Left cardiac atrium (tissue), 4 donors: ENCODE measurements at places on chromosomes 12 and 14. TPM values are rescaled to one million over a fixed set of nuclear protein-coding genes. Genes with fewer than 3 reads are reported as not detected.

The SLIRP gene
- total RNA-seq, result 164 TPM

The CLEC2A gene
- total RNA-seq, result not detected

The RPS6KL1 gene
- 15.4 TPM for total RNA-seq

The FAM186B gene
- 0.31 TPM for total RNA-seq

The TSPAN11 gene
- 2.5 TPM for total RNA-seq

The PTGER2 gene
- total RNA-seq, result 2.3 TPM

The MRPL52 gene
- 95.7 TPM for total RNA-seq

The GLT8D2 gene
- total RNA-seq, result 7.5 TPM

The NPAS3 gene
- 2.4 TPM for total RNA-seq

The PPFIA2 gene
- 0.35 TPM for total RNA-seq

The VPS37B gene
- 22.7 TPM for total RNA-seq

The GUCY2C gene
- total RNA-seq, result not detected

The WNT1 gene
- total RNA-seq, result not detected

The TMEM229B gene
- total RNA-seq, result 6.5 TPM

The OR6C70 gene
- not detected for total RNA-seq

The DEPDC4 gene
- total RNA-seq, result 0.53 TPM

The ANO4 gene
- 0.29 TPM for total RNA-seq

The PNN gene
- 31.2 TPM for total RNA-seq

The GPR137C gene
- total RNA-seq, result 0.74 TPM

The CCDC177 gene
- not detected for total RNA-seq

The PMCH gene
- total RNA-seq, result not detected

The IGFBP6 gene
- total RNA-seq, result 134 TPM

The AGAP2 gene
- 3.2 TPM for total RNA-seq

The LMO3 gene
- 7.6 TPM for total RNA-seq

The WNT5B gene
- 5.0 TPM for total RNA-seq

The CD27 gene
- 0.26 TPM for total RNA-seq

The JKAMP gene
- total RNA-seq, result 31.7 TPM

The KRT74 gene
- total RNA-seq, result not detected

The KLRB1 gene
- 1.3 TPM for total RNA-seq

The CLEC1A gene
- 3.9 TPM for total RNA-seq

The EPYC gene
- total RNA-seq, result not detected

The RNASE12 gene
- not detected for total RNA-seq

The RIC8B gene
- total RNA-seq, result 21.5 TPM

The NGB gene
- total RNA-seq, result not detected

The CCDC196 gene
- total RNA-seq, result not detected

The SLC10A1 gene
- total RNA-seq, result not detected

The ART4 gene
- 5.4 TPM for total RNA-seq

The FAR2 gene
- 6.2 TPM for total RNA-seq

The PLA2G1B gene
- total RNA-seq, result not detected

The RCOR1 gene
- total RNA-seq, result 11.3 TPM

The BEST3 gene
- not detected for total RNA-seq

The KCNC2 gene
- not detected for total RNA-seq

The RBP5 gene
- 2.1 TPM for total RNA-seq

The C14orf39 gene
- total RNA-seq, result not detected

The KRT7 gene
- total RNA-seq, result 1.0 TPM

The DBX2 gene
- total RNA-seq, result 0.13 TPM

The POTEM gene
- total RNA-seq, result not detected

The MYF5 gene
- total RNA-seq, result not detected

The MEG3 gene
- 26.3 TPM for total RNA-seq

The GLS2 gene
- total RNA-seq, result 0.35 TPM

The CLEC2D gene
- 12.7 TPM for total RNA-seq

The SLC35F4 gene
- total RNA-seq, result not detected

The PLXNC1 gene
- 3.2 TPM for total RNA-seq

The SIX6 gene
- not detected for total RNA-seq

The PRIMA1 gene
- 3.9 TPM for total RNA-seq

The NRL gene
- total RNA-seq, result 1.8 TPM
